ENCODE measurements at places on chromosomes 7 and 10.

DNA sequence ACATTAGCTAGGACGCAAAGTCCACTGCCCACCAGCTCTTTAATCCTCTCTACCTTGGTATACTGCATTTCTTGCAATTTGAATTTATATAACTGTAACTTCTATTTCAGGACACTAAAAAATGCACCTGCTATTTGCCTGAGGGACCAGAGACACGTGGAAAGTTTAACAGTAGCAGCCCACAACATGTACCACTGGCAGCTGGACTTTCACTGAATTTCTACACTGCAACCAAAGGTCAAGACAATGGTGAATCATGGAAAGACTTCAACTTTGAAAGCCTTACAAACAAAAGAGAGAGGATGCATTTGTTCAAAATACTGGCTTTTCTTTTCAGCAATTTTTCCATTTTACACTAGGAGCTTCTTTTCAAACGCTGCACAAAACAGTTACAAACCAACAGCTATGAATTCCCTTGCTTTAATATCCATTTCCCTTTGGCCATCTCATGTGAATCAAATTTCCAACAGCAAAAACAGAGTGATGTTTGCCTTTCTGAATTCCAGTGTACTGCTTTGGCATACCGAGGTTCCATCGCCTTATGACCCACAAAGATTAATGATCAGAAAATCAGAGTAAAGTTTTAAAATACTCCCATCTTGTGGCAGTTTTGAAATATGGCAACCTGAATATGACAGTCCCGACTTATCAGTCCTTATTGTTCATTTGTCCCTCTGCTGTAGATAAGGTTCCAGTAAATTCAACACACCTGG, 29.9 kb upstream of the HNRNPH3 start:
- peaks cover 24% of the 10 kb centered on the region for H3K4me1 ChIP-seq
- no peak overlapping the region for H3K27ac ChIP-seq
- no peaks in the 10 kb centered on the region for H3K27me3 ChIP-seq

GRCh38 chr7:114931656-114932011, 9.7 kb downstream of the MDFIC start:
- DNase-seq: peak; percentile 76
- peak overlapping the region; percentile 95 for H3K27ac ChIP-seq
- peaks cover 58% of the 10 kb centered on the region for H3K4me1 ChIP-seq

GRCh38 chr7:138208864-138209263, 132.6 kb downstream of the AKR1D1 start:
- no peaks in the 10 kb centered on the region for H3K36me3 ChIP-seq
- no peaks in the 10 kb centered on the region for H3K4me1 ChIP-seq
- no peak for DNase-seq
- H3K4me3 ChIP-seq: no peak overlapping the region

DNA sequence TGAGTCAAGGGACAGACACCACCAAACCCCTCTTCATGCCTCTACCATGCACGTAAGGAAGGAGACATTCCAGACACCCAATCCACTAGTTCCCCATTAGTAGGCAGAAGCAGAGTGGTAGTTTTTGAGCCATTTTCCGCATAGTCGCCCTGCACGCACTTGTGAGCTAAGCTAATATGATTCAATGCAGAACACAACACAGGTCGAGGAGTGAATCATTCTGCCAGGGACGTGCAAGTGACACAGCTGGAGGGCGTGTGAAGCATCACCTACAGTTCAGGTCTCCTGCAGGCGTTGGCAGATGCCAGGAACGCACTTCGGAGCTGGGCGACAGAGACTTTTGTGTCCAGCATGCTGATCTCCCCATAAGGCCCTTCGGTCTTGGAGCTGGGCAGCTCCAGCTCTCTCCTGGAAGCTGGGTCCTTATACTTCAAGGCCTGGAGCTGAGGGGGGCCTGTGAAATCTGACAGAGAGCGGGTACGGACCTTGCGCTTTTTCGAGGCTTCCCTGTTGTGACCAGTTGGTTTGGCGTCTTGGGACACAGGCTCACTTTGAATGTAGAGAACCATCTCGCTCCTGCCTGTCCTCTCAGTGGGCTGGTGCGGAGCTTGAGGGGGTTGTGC, 102.4 kb downstream of the SVIL start:
- no peaks in the 10 kb centered on the region for H3K4me1 ChIP-seq
- no peaks in the 10 kb centered on the region for H3K36me3 ChIP-seq
- no peak overlapping the region for H3K27ac ChIP-seq

DNA sequence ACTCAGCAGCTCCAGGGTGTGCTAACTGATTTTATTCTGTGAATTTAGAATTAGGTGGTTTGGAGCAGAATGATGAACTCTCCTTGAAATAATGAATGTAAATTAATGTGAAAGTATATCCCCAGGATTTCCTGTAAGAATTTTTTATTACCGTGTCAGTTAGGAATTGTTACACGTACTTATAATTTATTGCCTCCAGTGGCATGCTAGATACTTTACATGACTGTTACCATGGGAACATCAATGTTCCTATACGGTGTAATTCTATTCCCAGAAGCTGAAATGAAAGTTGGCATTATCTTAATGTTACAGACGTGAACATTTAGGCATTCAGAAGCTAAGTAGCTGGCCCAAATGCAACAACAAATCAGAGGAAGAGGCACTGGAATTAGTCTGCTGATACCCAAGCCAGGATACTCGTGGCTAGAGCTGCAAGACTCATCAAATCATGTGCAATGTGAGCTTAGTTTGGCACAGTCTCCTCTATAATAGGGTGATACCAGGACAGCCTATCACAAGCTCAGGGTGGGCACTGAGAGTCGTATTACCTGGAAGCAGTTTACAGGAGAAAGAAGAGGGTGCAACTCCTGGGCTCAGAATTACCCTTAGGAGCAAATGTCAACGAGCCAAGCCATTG, 30.0 kb upstream of the PRKAR2B start:
- no peaks in the 10 kb centered on the region for H3K36me3 ChIP-seq
- DNase-seq: no peak
- no peaks in the 10 kb centered on the region for H3K27me3 ChIP-seq
- no peaks in the 10 kb centered on the region for H3K4me1 ChIP-seq
- no peak overlapping the region for H3K4me3 ChIP-seq

- H3K4me1 ChIP-seq: no peaks in the 10 kb centered on the region
- no peak overlapping the region for H3K4me3 ChIP-seq
- H3K36me3 ChIP-seq: no peaks in the 10 kb centered on the region
- no peak overlapping the region for H3K27ac ChIP-seq
Measured at GRCh38 chr7:130337410-130337971, 7.1 kb upstream of the CPA5 start.

- peaks cover 18% of the 10 kb centered on the region for H3K4me1 ChIP-seq
- H3K4me3 ChIP-seq: peak overlapping the region; percentile 89
- no peaks in the 10 kb centered on the region for H3K36me3 ChIP-seq
- no peaks in the 10 kb centered on the region for H3K27me3 ChIP-seq
- H3K27ac ChIP-seq: peak overlapping the region; percentile 94
Measured at GRCh38 chr10:12194752-12195271, 879 bp downstream of the NUDT5 start.

GRCh38 chr7:13524076-13524475, 465.4 kb downstream of the ETV1 start:
- no peaks in the 10 kb centered on the region for H3K4me1 ChIP-seq
- H3K4me3 ChIP-seq: no peak overlapping the region
- H3K27me3 ChIP-seq: no peaks in the 10 kb centered on the region
- no peak overlapping the region for H3K27ac ChIP-seq

- H3K4me3 ChIP-seq: no peak overlapping the region
- DNase-seq: no peak
- H3K36me3 ChIP-seq: no peaks in the 10 kb centered on the region
- H3K4me1 ChIP-seq: no peaks in the 10 kb centered on the region
- no peaks in the 10 kb centered on the region for H3K27me3 ChIP-seq
- H3K27ac ChIP-seq: no peak overlapping the region
Measured at GRCh38 chr10:16381083-16381482, 55.7 kb upstream of the PTER start.

- H3K36me3 ChIP-seq: peaks cover 23% of the 10 kb centered on the region
- H3K27ac ChIP-seq: no peak overlapping the region
- no peak overlapping the region for H3K4me3 ChIP-seq
- no peak for DNase-seq
- H3K27me3 ChIP-seq: no peaks in the 10 kb centered on the region
Measured at GRCh38 chr7:99368750-99369389, 5.7 kb upstream of the ARPC1B start.

DNA sequence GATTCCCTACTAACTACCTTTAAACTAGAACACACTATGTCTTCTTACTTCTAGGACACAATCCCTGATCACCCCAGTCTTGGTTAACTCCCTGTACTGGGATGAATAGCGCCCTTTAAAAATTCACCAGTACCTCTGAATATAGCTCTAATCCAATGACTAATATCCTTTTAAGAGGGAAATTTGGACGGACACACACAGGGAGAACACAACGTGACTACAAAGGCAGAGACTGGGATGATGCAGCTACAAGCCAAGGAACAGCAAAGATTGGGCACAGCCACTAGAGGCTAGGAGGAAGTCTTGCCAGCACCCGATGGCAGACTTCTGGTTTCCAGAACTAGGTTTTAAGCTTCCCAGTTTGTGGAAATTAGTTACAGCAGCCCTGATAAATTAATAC, 81.4 kb downstream of the MALSU1 start:
- no peak overlapping the region for H3K27ac ChIP-seq
- H3K4me1 ChIP-seq: peaks cover 4% of the 10 kb centered on the region
- H3K27me3 ChIP-seq: no peaks in the 10 kb centered on the region
- H3K36me3 ChIP-seq: no peaks in the 10 kb centered on the region
- H3K4me3 ChIP-seq: no peak overlapping the region

DNA sequence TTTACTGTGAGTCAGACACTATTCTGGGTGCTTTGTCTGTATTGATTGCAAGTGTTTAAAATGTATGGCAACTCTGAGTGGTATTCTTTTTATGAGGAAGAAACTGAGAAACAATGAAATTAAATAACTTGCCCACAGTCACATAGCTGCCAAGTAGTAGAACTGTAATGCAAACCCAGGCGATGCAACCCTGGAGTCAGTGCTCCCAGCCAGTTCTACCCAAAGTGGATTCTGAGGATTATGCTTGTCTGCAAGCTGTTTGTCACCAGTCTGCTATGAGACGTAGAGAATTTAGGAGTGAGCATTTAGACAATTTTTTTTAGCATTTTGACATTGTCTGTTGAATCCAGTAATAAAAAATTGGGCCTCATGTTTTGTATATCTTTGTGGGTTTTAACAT, 306.0 kb upstream of the LRGUK start:
- DNase-seq: no peak
- H3K4me1 ChIP-seq: no peaks in the 10 kb centered on the region
- no peaks in the 10 kb centered on the region for H3K27me3 ChIP-seq
- no peak overlapping the region for H3K4me3 ChIP-seq
- peaks cover 8% of the 10 kb centered on the region for H3K36me3 ChIP-seq

- H3K27ac ChIP-seq: no peak overlapping the region
- DNase-seq: no peak
- H3K27me3 ChIP-seq: peaks cover 16% of the 10 kb centered on the region
- H3K4me3 ChIP-seq: no peak overlapping the region
- H3K36me3 ChIP-seq: no peaks in the 10 kb centered on the region
Measured at GRCh38 chr10:128286762-128287500, 160.7 kb upstream of the MKI67 start.

DNA sequence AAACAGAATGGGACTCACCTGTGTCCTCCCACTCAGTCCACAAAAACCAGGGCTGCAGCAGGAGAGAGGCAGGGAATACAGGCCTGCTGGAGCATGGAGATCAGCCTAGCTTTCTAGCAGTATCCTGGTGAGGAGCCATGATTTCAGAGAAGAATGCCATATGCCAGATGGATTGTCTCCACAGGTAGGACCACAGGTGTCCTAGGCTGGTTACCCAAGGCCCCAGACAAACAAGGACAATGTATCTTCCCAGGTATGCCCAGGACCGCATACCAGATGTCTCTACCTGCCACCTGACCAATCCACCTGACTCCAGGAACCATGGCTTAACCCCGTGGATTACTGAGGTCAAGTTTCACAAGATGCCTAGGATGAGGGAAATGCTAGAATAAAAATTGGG, 295.4 kb upstream of the NPSR1 start:
- no peaks in the 10 kb centered on the region for H3K4me1 ChIP-seq
- no peak overlapping the region for H3K27ac ChIP-seq
- no peak for DNase-seq
- no peak overlapping the region for H3K4me3 ChIP-seq
- no peaks in the 10 kb centered on the region for H3K27me3 ChIP-seq

- no peak overlapping the region for H3K27ac ChIP-seq
- no peaks in the 10 kb centered on the region for H3K27me3 ChIP-seq
- peak; percentile 62 for DNase-seq
- peaks cover 36% of the 10 kb centered on the region for H3K4me1 ChIP-seq
- no peak overlapping the region for H3K4me3 ChIP-seq
- peaks cover 3% of the 10 kb centered on the region for H3K36me3 ChIP-seq
Measured at GRCh38 chr7:131004371-131004770, 270.4 kb upstream of the KLF14 start.

DNA sequence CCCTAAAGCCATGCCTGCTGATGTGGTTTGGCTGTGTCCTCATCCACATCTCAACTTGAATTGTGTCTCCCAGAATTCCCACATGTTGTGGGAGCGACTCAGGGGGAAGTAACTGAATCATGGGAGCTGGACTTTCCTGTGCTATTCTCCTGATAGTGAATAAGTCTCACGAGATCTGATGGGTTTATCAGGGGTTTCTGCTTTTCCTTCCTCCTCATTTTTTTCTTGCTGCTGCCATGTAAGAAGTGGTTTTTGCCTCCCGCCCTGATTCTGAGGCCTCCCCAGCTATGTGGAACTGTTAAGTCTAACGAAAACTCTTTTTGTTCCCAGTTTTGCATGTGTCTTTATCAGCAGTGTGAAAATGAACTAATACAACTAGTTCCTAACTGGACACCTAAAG, 11.8 kb downstream of the MACROH2A2 start:
- H3K27ac ChIP-seq: no peak overlapping the region
- no peak for DNase-seq
- no peaks in the 10 kb centered on the region for H3K27me3 ChIP-seq
- H3K36me3 ChIP-seq: no peaks in the 10 kb centered on the region
- no peak overlapping the region for H3K4me3 ChIP-seq

GRCh38 chr7:81114633-81115032, 195.8 kb upstream of the SEMA3C start:
- H3K4me3 ChIP-seq: no peak overlapping the region
- no peak overlapping the region for H3K27ac ChIP-seq
- no peaks in the 10 kb centered on the region for H3K4me1 ChIP-seq
- no peak for DNase-seq

GRCh38 chr7:69246758-69247157, 351.5 kb upstream of the AUTS2 start:
- no peak overlapping the region for H3K27ac ChIP-seq
- no peaks in the 10 kb centered on the region for H3K27me3 ChIP-seq
- no peaks in the 10 kb centered on the region for H3K36me3 ChIP-seq
- DNase-seq: no peak
- no peaks in the 10 kb centered on the region for H3K4me1 ChIP-seq

GRCh38 chr10:91627344-91628102, 5.3 kb downstream of the PPP1R3C start:
- no peak for DNase-seq
- H3K27ac ChIP-seq: no peak overlapping the region
- no peaks in the 10 kb centered on the region for H3K36me3 ChIP-seq
- no peak overlapping the region for H3K4me3 ChIP-seq
- peaks cover 24% of the 10 kb centered on the region for H3K27me3 ChIP-seq

- H3K27me3 ChIP-seq: no peaks in the 10 kb centered on the region
- DNase-seq: no peak
- H3K4me1 ChIP-seq: no peaks in the 10 kb centered on the region
- H3K4me3 ChIP-seq: no peak overlapping the region
Measured at GRCh38 chr10:116753759-116754158, 11.4 kb upstream of the HSPA12A start.
